Stimulated activated CD8-positive, alpha-beta memory T cell treated with anti-CD3 and anti-CD28 coated beads, Interleukin-15, amount 100 ng/mL, for 24 hours (primary cell): ENCODE measurements at places on chromosomes 2 and 18.

- no peak for DNase-seq
These were observed 26.1 kb downstream of the TMEM247 start for GRCh38 chr2:46505472-46505783.

DNA sequence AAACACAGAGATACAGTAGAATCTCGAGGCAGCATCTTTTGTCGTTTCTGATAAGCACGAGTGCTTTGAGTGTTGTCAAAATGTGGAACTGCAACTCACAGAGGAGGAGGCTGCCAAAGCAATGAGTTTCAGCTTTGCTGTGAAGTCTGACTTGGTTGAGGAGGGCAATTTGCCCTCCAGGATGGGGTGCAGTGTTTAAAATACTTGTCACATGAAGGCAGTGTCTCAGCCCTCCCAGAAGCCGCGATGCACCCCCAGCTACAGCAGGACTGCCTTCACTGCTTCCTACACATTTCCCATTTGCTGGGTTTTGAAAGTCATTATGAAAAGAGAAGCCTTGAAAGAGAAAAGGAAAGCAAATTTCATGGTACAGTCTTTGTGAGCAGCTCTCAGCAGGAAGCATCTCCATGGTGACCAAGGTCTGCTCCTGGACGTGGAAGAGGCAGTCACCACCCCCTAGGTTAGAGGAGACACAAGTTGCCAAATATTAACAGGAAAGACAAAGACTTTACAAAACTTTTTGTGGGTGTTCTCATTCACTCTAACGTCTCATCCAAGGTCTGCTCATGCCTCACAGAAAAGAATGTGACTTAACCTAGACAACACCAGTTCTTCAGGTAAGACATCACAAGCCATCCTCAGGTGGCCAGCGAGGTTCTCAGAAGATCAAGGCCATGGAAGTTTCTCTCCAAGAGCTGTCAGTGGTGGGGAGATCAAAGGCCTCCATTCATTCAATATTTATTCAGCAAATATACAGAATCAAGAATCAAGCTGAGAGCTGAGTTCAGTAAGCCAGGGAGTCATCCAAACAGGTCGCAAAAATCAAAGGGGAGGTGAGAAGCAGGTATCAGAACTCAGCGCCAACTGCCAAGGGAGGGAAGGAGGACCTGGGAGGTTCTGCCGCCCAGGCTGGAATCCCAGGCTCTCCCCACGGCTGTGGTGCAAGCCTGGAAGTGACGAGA is 476.0 kb downstream of the EIPR1 start:
- DNase-seq: no peak

DNA sequence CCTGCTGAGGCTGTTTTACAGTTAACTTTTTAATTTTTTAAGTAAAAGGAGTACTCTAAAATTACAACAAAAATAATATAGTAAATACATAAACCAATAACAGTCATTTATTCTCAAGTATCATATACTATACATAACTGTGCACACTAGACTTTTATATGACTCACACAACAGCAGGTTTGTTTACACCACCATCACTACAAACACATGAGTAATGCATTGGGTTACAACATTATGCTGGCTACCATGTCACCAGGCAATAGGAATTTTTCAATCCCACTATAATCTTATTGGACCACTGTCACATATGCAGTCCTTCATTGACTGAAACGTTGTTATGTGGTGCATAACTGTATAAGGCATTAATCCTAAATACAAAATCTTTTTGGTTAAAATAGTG is 42.5 kb downstream of the RASGRP3 start:
- no peak for DNase-seq

DNA sequence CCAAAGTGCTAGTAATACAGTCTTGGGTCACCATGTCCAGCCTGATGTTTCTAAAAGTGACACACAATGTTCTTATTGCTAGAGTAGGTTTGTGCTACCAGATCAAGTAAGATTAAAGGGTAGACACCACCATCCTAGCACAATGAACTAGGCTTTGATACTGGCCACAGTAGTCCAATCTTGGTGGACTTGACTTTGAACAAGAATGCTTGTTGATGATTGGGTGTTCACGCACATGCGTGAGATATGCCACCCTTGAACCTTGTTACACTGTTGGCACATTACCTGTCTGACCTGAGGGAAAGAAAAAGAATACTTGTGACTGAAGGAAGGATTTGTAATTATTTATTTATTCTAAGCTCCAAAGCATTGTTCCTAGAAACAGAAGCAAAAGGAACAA is 72.1 kb upstream of the EMILIN2 start:
- DNase-seq: no peak

GRCh38 chr2:217900010-217900779 is 102.6 kb downstream of the TNS1 start:
- no peak for DNase-seq

- no peak for DNase-seq
These were observed 476.8 kb upstream of the CELF4 start for GRCh38 chr18:38042211-38042890.

- DNase-seq: no peak
These were observed 88.0 kb upstream of the NFU1 start for GRCh38 chr2:69525261-69525660.

- no peak for DNase-seq
These were observed 328.1 kb downstream of the NR4A2 start for GRCh38 chr2:156004459-156004858.

- DNase-seq: no peak
These were observed 4.8 kb upstream of the SLC66A2 start for GRCh38 chr18:79956276-79956675.

DNA sequence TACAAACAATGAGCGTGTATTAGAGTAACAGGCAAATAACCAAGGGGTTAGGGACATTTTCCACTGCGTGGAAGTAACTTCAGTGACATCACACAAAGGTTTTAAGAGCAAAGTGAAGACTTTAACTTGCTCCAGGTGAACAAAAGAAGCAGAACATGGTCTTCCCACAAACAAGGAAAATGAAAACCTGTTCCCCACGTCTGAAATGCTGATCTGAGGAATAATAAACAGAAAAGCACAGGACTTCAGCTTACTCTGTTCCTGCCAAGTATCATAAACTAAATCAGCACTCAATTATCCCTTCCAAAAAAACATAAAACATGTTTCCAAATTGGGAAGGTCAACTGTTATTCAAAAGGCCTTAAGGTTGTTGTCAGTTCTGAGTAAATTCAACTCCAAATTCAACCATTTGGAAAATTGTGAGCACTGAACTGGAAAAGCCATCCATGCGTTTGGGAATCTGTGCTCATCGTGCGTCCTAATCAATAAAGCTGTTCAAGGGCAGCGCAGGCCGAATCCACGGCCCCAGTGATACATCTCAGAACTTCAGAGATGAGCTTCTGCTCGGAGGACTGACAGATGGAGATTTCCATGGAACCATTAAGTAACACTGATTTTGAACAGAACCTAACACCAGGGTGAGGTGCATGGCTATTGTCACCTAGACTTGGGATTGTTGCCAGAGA is 7.7 kb upstream of the SNTG2 start:
- no peak for DNase-seq

- no peak for DNase-seq
These were observed 38.4 kb downstream of the FIGN start for GRCh38 chr2:163697429-163697828.

DNA sequence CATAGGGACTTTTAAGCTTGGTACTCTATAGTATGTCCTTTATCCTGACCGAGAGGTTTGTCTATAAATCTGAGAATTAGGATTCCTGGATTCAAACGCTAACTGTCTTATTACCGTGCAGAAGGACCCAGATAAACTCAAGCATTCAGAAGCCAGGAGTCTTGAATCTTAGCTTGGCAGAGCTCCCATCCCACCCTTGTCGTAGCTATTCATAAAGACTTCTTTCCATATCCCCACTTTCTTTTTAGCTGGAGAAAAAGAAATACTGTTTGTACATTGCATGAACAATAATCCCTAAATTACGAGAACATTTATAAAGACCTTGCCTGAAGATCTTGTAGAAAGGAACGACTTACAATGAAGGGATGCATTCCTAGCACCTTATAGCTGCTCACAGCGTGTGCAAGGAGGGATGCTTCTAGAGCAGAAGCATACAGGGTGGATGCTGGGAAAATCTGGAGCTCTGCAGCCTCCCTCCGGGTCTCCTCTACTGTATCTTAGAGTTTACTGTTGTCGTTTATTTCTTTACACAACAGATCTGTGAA is 13.6 kb downstream of the EFR3B start:
- DNase-seq: no peak

DNA sequence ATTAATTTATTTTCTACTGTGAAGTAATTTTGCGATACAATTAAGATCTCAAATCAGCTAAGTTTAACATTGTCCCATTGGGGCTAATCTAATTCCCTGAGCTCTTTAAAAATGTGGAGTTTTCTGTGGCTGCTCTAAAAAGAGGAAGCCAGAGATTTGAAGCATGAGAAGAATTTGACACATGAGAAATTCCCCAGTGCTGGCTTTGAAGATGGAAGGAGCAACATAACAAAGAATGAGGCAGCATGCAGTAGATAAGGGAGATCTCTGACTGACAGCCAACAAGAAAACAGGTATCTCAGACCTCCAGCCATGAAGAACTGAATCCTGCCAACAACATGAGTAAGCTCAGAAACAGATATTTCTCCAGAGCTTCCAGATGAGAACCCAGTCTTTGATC is 308.4 kb downstream of the ZNF804A start:
- no peak for DNase-seq

GRCh38 chr2:230205034-230205433 is 14.8 kb downstream of the SP110 start:
- DNase-seq: no peak

- no peak for DNase-seq
These were observed 468.4 kb upstream of the CRIM1 start for GRCh38 chr2:35887146-35887545.

DNA sequence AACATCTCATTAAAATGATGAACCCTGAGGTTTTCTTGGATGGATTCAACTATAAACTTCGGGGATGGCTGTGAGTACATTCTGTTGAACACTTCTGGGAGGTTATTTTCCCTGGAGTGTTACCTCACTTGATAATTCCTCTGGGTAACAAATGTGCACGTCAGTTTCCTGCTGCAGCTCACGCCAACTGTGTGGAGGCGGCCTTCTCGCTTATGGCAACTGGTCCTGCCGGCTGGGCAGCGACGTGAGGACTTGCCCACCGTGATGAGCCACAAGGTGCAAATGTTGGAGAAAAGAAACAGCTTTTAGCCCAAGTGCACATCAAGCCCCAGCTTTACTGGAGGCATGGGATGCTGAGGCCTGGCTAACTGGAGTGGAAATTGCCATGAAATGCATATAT is 15.9 kb downstream of the MYCN start:
- no peak for DNase-seq

- DNase-seq: no peak
These were observed 51.0 kb downstream of the SETBP1 start for GRCh38 chr18:44731530-44732237.

GRCh38 chr2:65064728-65065552 is 8.7 kb downstream of the CEP68 start:
- no peak for DNase-seq

DNA sequence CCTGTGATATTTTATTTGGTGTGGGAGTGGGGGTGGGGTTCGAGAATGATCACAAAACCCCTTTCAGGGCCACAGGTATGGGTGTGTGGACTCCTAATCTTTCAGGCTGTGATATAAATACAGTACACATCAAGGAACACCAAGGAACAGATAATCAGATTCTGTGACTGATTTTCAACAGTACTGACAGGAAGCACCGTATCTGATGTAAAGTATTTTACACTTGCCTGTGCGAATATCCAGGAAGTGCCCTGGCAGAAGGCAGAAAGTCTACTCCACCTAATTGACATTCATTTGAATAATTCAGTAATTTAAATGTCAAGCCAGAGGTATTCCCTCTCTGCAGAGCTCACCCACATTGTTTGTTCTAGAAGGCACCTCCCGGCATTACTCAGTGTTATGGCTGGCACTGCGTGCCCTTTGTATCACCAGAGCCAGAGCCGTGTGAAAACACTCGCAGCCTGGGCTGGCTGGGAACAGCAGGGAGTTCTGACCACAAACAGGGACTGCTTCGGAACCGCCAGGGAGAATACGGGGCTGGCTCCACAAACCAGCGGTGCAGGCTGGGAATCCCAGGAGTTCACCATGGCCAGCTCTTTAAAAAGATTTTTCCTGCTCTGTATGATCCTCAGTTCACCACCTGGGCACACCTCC is 91.8 kb downstream of the ACVR1 start:
- no peak for DNase-seq

DNA sequence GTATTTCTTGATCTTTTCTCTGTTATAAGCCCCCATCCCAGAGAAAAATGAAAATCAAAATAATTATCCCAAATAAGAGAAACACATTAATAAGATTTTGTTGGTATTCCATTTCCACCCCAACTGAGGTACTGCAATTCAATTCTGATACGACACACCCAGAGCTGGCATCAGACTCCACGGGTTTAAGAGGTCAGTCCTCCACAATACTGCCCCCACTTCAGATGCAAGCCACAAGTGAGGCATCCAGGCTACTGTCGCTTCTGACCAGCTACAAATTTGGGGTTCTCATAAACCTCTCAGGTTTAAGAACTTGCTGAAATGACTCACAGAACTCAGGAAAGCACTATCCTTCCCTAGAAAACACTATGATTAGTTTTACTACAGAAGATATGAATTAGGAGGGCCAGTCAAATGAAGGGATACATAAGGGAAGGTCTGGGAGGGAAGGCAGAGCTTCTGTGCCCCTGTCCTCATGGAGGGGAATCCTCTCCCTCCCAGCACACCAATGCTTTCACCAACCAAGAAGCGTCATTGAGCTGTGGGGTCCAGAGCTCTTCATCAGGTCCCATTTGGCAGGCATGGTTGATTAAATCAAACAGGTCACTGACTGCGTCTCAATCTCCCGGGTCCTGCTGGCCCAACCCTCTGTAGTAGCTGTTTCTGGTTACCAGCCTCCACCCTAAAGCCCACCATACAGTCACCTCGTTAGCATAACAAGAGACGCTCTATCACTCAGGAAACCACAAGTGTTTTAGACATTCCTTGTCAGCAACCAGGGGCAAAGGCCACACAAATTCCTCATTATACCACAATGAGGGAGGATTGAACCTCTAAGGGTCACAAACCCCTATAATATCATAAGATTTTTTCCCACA is 46.2 kb downstream of the IWS1 start:
- no peak for DNase-seq
